ENCODE measurements at places on chromosomes 2 and 18.

GRCh38 chr18:42578792-42579191, 536.7 kb downstream of the RIT2 start:
- DNase-seq: no peak

DNA sequence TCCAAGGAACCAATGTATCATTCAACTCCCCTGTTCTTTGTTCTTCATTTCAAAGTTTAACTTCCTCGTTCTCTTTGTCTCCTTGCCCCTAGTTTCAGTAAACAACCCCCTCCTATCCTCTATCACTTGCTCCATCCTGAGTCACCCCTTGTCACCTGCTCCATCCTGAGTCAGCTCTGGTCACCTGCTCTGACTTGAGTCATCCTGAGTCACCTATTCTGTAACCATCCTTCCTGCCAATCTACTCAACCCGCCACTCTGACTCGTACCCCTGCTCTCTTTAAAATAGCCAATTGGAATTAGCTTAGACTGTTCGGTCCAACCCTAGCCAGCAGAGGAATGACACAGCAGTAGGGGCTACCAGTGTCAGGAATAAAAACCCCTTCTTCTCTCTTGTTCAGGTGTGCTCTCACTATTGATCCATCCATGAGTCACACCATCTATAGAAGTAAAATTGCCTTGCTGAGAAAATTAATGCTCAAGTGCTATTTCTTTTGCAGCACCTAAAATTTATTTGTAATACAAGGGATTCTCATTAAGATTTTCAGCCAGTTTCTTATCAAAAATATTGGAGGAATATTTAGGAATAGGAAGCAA, 326.8 kb downstream of the AKAIN1 start:
- DNase-seq: no peak

DNA sequence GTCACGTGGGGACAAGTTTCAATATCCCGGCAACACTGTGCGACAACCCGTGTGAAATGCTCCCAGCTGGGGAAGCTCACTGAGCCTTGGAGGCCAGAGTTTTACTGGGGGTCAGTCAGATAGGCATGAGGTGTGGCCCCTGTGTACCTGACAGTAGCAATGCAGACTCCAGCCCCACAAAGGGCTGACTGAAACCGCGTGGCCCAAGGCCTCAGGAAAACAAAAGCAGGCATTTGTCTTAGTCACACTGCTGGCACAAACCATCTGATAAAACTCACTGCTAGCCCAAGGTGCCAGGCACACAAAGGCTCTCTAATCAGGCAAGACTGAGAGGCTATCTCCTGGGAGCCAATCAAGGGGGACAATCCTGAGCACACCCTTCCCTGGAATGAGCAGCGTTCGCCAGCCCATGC, 786.6 kb upstream of the RAB6C start:
- no peak for DNase-seq

GRCh38 chr2:189409131-189409530, 32.1 kb upstream of the WDR75 start:
- DNase-seq: no peak

- DNase-seq: no peak
Measured at GRCh38 chr2:67341336-67341735, 55.8 kb upstream of the ETAA1 start.

DNA sequence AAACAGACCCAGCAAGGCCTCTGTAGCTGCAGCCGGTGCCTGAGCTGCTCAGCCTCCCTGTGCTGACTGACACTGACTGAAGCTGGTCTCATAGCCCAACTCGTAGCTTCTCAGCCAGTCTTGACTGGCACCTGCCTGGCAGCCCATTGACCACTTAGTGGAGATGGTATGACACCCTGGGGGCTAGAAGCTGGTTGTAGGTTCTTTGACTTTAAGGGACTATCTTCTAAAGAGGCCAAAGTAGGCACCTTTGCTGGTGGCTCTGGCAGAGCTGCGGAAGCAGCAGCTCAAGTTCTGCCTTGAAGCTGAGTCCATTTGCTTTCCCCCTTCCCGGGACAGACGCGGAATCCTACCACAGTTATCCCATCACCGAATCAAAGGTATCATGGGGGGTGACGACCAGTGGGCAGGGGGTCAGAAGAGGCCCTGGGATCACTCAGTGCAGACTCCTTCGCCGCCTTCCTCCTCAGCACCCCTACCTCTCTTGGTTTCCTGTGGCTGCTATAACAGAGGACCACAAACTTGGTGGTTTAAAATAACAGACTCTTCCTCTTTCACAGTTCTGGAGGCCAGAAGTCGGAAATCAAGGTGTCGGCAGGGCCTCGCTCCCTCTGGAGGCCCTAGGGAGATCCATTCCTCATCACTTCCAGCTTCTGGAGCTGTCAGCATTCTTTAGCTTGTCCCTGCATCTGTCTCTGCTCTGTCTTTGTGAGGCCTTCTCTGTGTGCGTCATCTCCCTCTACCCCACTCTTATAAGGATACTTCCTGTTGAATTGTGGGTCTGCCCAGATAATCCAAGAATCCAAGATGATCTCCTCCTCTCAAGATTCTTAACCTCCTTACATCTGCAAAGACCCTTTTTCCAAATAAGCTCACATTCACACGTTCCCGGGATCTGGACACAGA, 13.7 kb upstream of the FOSL2 start:
- DNase-seq: no peak

- no peak for DNase-seq
Measured at GRCh38 chr2:214410918-214411554, at the start of gene VWC2L. TSS of gene VWC2L (plus strand) at chr2:214411054. CDS start at chr2:214414194, 3,140 bp downstream.

DNA sequence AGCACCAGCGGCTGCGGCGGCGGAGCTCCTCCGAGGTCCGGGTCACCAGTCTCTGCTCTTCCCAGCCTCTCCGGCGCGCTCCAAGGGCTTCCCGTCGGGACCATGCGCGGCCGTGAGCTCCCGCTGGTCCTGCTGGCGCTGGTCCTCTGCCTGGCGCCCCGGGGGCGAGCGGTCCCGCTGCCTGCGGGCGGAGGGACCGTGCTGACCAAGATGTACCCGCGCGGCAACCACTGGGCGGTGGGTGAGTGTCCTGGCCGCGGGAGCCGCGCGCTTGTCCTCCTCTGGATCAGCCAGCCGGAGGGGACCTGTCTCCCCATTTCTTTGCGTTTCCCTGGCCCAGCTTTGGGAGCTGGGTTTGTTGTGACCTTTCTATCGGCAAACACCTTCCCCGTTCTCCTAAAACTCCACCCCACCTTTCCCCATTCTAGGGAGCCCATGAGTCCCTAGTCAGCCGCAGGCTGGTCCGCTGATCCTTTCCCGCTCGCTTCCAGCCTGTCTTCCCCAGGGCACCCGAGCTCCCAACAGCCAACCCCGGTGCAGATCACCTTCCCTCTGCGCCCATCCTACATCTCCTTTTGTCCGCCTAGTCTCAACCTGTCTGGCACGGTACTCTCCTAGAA, 316 bp downstream of the GRP start:
- no peak for DNase-seq

Data from activated B cell treated with CpG ODN at 0.5 μM for 24 hours (primary cell).